Esophagus muscularis mucosa (tissue), 4 donors: ENCODE measurements at places on chromosomes 2 and 18. TPM values are rescaled to one million over a fixed set of nuclear protein-coding genes. Genes with fewer than 3 reads are reported as not detected.

UPP2 gene
- total RNA-seq, result not detected

DNA sequence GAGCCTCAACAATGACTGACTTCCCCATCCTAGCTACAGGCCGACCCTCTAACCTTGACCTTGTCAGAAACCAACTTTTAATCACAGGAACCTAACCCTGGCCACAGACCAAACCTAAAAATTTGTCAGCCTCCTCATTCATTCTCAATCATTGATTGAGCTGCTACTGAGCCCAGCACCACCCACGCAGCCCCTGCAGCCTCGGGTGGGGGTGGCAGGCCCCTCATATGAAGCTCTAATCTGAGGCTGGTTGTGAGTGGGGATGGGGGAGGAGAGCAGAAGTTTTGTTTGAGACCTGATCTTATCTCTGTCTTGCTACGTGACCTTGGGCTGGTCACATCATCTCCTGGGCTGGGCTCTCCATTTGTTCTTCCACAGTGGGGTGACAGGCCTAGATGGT lies 99.5 kb upstream of the EPAS1 start:
- no peak for DNase-seq

DNA sequence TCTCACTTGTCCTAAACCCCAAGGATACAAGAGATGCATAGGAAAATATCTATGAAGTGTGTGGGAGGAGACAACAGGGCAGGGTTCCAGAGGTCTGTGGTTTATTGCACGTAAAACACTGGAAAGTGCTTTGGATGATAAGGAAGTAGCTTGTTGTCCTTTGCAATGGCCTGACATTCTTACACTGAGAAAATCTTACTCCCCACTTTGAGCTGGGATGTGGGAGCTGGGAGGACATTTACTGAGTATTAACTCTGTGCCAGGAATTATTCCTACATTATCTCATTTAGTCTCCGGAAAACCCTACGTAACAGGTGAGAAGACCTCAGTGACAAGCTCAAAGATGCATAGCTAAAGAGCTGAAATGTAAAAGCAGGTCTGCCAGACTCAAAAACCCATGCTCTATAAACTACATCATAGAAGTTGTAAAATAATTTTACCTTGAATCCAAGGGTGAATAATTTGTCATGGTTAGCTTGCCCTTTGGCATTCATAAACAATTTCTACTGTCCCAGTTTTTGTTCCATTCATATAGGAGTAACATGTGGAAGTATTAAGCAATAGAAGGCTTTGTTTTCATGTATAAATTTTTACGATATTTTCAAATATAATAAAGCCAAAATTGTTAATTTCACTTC lies 9.2 kb upstream of the GALNT3 start:
- DNase-seq, result no peak

DNA sequence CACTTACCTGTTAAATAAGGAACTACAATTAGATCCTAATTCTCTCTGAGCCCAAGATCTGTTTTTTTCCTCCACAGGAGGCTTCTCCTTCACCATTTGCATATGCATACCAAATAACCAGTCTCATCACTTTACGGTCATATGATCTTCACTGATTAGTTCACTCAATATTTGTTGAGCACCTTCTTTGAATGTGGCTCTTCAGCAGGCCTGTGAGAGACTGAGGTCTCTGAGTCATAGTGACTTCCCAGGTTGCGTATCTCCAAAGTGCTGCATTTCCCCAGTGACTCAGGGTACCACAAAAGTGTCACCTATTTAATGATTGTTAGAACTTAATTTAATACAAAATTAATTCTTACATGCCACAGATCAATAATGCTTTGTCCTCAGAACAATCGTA lies 108.8 kb upstream of the TRIB2 start:
- DNase-seq, result no peak

- DNase-seq, result no peak
These were observed 412.1 kb downstream of the TDRD15 start for GRCh38 chr2:21535826-21536225.

LRP1B gene
- 0.63 TPM for total RNA-seq

DSG1 gene
- total RNA-seq, result not detected

GRCh38 chr2:176066645-176067588 lies 16.8 kb downstream of the EVX2 start:
- no peak for DNase-seq

DNA sequence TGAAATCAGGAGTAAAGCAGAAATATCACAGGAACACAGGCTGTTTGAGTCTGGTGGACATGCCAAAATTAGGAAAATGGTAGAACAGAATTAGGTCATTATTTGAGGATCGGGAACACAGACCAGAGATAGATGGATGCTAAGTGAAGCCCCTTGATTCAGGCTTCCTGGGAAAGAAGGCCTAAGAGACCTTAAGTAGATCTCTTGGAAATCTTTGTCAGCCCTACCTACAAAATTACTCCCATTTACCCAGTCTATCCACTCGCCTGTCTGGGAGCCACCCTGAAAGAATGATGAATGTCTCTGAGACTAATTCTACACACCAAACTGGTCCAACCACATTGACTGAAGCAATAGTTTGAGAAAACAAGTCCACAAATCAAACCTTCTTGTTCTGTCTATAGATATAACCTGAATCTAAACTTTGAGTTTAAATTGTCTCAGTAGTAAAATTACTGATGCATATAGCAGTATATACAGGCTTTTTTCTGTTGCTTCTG lies 36.6 kb upstream of the TANK start:
- DNase-seq, result no peak

RAX gene
- total RNA-seq, result not detected

DNA sequence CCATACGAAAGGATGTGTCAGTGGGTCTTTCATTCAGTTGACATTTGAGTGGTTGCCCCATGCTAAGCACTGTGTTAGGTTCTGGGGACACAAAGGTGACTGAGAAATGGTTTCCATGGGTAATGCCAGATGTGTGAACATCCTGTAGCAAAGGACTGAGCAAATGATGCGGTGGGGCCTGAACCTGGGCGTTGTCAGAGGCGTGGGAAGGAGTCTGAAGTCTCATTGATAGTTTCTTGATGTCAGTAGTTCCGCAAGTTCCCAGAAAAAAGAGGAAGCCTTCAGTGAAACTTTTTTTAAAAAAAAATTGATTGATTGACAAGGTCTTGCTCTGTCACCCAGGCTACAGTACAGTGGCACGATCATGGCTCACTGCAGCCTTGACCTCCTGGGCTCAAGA lies 56.9 kb downstream of the LIMS1 start:
- DNase-seq, result no peak

DNA sequence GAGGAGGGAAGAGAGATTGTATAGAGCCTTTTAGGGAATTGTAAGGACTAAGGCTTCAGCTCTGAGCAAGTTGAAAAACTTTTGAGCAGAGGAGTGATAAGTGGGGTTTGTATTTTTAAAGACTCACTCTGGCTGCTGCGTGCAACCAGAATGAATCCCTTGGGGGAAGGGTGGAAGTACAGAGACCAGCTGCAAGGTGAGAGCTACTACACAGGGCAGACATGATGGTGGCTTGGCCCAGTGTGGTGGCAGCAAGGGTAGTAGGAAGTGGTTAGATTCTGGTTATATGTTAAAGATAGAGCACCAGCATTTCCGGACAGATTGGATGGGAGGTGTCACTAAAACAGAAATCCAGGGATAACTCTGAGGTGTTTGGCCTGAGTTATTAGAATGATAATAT lies 10.1 kb upstream of the SESTD1 start:
- DNase-seq, result no peak

C2orf80 gene
- not detected for total RNA-seq

DNA sequence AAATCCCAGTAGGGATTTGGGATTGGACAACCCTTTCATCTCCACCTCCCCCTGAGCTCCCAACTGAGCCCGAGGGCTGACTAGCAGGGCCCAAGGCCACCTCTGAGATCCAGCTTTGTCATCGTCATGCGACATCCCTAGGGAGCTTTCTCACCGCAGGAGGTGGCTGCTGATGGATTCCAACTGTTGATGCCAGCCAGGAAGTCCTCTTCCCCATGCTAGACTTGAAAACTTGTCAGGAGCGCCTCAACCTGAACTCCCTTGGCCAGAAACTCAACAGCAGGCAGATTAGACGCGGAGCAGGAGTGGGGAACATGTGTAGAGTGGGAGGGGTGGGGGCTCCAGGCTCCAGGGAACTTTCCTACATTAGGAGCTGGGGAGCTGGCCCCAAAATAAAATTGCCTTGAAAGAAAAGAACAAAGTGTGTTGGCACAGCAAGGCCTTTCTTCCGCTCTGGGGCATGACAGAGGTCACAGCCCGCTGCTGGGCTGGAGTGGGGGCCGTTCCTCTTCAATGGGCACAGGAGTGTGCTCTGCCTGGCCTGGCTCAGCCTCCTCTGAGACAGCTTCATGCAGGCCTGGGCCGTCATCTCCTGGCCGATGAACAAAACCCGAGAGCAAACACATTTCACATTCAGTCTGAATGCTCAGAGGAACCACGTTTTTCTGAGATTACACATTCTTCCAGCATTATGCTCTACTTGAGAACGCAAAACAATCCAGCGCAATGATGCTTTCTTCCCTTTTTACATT lies 34.5 kb downstream of the EMILIN2 start:
- DNase-seq, result peak; percentile 91

GRCh38 chr2:150710916-150711315 lies 223.4 kb upstream of the RND3 start:
- DNase-seq, result no peak

CAPN14 gene
- total RNA-seq, result 0.42 TPM

KCNF1 gene
- 51.7 TPM for total RNA-seq

GRCh38 chr18:23337599-23338444 lies 115.3 kb upstream of the RIOK3 start:
- no peak for DNase-seq

ALLC gene
- total RNA-seq, result not detected

EPG5 gene
- total RNA-seq, result 32.4 TPM

DNA sequence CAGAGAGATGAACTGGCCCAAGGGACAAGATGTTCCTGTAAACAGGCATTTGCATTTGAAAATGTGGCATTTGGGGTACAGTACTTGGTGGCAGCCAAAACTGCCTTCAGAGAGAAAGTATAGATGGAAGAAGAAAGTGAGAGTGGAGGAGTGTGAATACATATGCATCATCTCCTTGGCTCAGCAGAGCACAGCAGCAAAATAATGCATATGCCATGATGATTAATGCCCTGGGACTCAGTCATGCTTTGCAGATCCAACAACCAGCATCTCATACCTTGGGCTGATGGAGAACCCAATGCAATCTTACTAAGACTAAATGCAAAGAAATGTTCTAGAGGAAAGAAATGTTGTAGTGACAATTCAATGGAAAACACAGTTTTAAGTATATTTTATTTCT lies 29.7 kb upstream of the CYTIP start:
- DNase-seq, result no peak

- no peak for DNase-seq
These were observed 316.1 kb upstream of the MMADHC start for GRCh38 chr2:149903626-149904025.

TWIST2 gene
- total RNA-seq, result 47.9 TPM

- no peak for DNase-seq
These were observed 786.0 kb upstream of the SLC39A10 start for GRCh38 chr2:194870974-194871535.

ZAP70 gene
- total RNA-seq, result 2.1 TPM

ARHGAP25 gene
- total RNA-seq, result 3.7 TPM

SCN9A gene
- 7.8 TPM for total RNA-seq

- no peak for DNase-seq
These were observed 534.2 kb downstream of the SPAG16 start for GRCh38 chr2:213818436-213818835.

CROCC2 gene
- not detected for total RNA-seq

MC5R gene
- total RNA-seq, result not detected

AFF3 gene
- total RNA-seq, result 36.4 TPM
